IPS-NIHi11 (cell line): ENCODE measurements at places on chromosomes 7 and 10.

DNA sequence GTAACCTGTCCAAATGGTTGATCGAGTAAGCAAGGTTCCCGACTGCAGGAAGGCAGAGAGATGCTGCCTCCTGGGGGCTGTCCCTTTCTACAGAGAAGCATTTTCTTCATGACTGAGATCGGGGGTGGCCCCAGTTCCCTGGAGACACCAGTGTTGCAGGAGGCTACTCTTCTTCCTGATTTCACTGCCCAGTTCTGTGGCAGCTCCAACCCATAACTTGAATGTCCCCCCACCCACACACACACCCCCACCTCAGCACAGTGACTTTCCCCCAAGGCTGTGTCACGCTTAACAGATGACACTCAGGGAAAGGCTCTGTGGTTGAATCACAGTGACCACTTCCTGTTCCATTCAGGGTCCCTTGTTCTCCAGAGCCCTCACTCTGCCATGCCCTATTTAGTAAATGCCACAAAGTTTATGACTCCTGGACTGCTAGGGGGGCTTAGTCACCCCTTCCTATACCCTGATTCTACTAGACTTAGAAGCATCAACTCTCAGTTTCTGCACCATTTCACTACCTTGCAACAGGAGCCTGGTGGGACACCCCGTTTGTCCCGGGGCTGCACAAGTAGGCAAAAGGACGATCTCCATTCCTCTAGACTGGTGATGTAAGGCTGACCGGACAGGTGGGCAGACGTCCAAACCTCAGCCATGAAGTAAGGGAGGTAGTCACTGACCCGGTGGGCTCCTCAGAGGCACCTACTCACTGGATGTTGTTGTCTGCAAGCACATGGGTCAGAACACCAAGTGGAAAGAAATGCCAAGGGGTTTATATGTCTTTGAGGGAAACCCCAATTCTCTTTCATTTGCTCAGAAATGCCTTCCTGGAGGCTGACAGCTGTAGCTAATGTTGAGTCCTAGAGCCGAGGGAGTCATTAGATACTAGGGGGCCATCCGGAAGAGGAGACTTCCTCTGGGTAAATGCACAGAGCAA is 31.3 kb upstream of the SMC3 start:
- no peak for DNase-seq

DNA sequence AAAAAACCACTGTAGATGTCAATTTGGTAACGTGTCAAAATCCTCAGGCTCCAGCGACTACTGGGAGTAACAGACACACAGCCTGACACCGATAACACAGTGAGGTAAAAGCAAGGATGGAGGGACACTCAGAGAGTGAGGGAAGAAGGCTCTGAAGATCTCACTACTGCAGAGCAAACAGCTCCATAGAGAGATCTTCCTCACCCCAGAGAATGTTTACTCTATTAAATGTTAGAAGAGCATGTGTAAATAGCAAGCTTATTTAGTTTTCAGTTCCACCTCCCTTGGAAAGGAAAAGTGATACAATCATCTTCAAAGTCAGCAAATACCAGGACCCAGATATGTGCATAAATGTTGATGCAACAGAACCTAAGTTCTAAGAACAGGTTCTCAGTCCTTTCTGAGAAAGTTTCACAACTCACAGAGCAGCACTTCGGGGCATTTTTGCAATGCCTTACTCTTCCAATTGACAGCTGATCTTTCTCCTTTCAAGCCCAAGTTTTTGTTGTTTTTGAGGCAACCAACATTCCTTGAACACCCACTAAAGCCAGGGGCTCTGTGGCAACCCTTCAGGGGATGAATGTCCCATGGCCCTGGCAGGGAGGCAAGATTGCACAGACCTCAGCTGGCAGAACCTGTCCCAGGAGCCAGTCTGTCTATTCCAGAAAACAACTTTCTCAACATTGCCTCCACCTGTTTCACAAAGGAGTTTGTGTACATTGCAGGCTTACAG is 177.4 kb downstream of the SFMBT2 start:
- no peak for DNase-seq

GRCh38 chr7:50679218-50680007 is 103.3 kb downstream of the GRB10 start:
- DNase-seq, result no peak

GRCh38 chr10:63527401-63527800 is 6.2 kb downstream of the REEP3 start:
- no peak for DNase-seq

GRCh38 chr10:201328-201771 is 66.1 kb downstream of the ZMYND11 start:
- DNase-seq, result no peak
